ENCODE measurements at places on chromosomes 3 and 15.

DNA sequence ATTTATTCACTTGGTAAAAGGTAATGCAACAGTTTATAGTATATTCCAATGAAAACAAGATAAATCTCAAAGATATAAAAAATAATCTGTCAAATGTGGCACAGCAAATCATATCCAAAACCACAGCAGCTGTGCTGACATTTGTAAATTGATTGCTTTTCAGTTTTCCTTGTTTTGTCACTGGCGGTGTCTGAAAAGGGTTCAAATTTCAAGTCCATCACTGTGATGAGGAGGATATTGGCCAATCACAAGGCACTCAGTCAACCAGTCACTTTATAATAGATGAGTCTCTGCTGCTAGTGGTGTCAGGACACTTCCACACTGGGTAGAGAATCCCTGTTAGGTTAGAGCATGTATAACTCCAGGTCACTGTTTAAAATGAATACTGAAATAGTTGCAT, 154.8 kb downstream of the SLC9A9 start:
- DNase-seq, result no peak

DNA sequence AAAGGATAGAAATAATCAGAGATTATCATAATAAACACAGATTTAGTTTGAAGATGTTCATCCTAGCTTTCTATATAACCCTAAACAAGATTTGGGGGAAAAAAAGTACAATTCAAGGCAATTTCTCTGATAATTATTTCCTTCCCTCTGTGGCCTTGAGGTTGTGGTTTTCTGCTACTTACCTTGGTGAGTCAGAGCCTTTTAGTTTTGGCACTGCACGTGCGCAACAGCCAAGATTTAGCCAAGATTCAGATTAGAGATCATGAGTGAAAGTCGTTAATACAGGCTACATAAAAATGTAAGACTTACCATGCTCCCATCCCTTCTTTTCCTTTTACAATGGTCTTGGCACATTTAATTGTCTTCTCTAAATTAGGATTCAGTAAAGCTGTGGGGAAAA, 6.7 kb downstream of the LYZL4 start:
- no peak for DNase-seq

- DNase-seq, result no peak
Measured at GRCh38 chr3:48518069-48518468, 14.1 kb upstream of the SHISA5 start.

DNA sequence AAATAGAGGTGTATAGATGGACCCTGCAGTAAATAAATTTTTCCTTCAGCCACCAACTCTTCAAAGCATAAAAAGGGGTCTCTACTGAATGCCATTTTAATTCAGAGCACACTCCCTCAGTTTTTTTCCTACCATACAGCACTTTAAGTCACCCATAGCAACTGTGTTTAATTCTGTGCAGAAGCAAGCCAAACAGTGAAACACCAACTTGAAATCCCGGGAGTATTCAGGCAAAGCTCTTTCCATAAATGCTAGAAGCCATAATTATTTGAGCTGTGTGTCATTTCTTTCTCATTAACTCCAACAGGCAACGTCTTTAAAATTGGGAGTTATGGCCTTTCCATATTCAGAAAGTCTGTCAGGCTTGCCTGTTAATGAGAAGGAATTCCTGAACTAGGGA, 562.1 kb downstream of the GRM7 start:
- DNase-seq, result no peak

DNA sequence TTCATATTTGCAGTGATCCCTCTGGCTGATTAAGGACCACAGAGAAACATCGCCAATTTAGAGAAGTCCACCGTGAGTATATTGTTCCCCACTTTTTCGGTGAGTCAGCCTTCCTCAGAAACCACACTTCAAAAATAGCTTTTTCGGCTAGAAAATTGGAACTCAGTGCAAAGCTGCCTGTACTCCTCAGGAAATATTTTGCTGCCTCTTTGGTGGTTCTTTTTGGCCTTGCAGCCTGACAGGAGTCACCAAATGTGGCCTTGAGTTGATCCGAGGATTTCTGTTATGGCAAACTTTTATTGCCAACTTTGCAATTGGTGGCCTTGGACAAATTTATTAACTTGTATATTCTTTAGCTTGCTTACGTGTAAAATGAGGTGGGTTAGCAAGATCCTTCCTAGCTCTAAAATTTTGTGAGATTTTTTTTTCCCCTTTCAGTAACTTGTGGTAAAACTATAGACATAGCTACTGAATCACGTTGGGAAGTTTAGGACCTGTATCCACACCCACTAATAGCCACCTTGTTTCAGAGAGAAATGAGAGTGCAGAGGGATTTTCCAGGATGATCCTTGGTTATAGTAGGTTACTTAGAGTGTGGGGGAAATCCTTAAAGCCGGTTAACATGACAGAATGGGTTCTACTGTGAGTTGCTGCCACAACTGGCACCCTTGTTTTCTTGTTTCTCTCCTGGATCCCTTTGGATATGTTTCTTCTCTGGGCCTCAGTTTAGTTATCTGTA, 9.9 kb downstream of the ARL6IP5 start:
- no peak for DNase-seq

GRCh38 chr3:137852391-137852830, 88.3 kb downstream of the SOX14 start:
- no peak for DNase-seq

DNA sequence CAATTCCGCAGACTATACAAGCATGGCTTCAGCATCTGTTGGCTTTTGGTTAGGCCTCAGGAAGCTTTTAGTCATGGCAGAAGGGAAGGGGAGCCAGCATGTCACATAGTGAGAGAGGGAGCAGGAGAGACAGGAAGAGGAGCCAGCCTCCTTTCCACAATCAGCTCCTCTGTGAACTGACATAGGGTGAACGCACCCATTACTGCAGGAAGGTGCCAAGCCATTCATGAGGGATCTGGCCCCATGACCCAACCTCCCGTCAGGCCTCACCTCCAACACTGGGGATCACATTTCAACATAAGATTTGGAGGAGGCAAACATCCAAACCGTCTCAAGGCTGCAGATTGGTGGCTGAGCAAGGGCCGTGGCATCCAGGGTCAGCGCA, 106.3 kb downstream of the LRRK1 start:
- no peak for DNase-seq

- DNase-seq, result no peak
Measured at GRCh38 chr15:39364721-39365120, 216.2 kb upstream of the THBS1 start.

DNA sequence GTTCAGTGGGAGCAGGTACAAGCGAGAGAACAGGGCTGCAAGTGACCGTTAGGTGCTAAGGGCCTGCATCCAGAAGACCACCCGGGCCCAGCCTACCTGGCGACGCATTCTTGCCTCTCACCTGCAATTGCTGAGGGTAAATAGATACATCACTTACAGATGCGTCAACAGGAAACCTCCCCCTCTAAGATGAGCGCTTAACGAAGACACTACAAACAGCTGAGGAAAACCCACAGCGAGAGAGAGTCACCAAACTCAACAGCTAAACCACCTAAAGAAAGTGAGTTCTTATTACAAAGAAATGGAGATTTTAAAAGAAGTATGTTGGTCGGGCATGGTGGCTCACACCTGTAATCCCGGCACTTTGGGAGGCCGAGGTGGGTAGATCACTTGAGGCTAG, 157.9 kb downstream of the CHSY1 start:
- no peak for DNase-seq

GRCh38 chr3:14425581-14426304, 23.3 kb downstream of the SLC6A6 start:
- DNase-seq, result no peak

GRCh38 chr3:48437812-48438211, 2.1 kb downstream of the CCDC51 start:
- DNase-seq, result no peak

DNA sequence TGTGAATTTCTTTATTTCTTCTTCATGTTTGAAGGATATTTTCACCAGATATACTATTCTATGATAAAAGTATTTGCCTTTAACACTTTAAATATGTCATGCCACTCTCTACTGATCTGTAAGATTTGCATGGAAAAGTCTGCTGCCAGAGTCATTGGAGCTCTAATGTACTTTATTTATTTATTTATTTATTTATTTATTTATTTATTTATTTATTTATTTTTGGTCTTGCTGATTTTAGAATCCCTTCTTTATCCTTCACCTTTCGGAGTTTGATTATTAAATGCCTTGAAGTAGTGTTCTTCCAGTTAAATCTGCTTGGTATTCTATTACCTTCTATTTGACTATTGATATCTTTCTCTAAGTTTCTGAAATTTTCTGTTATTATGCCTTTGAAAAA, 1669.6 kb downstream of the OTOL1 start:
- no peak for DNase-seq

DNA sequence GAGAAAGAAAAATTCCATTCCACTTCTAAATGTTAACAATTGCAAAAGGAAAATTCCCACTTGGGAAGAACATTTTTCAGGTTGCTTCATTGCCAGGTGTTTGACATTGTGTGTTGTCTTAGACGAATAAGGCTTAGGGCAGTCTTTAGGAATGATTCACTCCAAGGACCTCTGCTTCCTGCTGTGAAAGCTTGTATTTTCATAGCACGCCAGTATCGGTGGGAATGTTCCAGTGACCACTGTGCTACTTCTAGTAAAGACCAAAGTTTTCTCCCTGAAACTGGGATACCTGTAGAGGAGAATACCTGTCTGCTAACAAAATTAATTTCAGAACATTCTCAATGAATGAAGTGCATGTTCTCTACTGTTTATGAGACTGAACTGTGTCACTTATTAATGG, 64.1 kb downstream of the CDIN1 start:
- DNase-seq, result no peak

DNA sequence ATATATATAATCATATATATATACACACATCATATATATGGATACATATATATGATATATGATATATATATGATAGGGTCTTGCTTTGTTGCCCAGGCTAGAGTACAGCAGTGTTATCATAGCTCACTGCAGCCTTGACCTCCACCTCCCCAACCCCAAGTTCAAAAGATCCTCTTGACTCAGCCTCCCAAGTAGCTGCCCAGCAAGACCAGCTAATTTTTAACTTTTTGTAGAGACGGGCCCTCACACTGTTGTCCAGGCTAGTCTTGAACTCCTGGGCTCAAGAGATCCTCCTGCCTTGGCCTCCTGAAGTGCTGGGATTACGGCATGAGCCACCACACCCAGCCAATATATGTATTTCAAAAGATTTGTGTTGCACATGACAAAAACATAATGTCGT, 83.0 kb downstream of the TBL1XR1 start:
- DNase-seq, result no peak

GRCh38 chr3:2810723-2811122, 299.5 kb downstream of the IL5RA start:
- no peak for DNase-seq

GRCh38 chr3:102156426-102156825, 278.4 kb upstream of the ZPLD1 start:
- DNase-seq, result no peak

GRCh38 chr3:30908456-30909037, 14.1 kb upstream of the GADL1 start:
- DNase-seq, result no peak

DNA sequence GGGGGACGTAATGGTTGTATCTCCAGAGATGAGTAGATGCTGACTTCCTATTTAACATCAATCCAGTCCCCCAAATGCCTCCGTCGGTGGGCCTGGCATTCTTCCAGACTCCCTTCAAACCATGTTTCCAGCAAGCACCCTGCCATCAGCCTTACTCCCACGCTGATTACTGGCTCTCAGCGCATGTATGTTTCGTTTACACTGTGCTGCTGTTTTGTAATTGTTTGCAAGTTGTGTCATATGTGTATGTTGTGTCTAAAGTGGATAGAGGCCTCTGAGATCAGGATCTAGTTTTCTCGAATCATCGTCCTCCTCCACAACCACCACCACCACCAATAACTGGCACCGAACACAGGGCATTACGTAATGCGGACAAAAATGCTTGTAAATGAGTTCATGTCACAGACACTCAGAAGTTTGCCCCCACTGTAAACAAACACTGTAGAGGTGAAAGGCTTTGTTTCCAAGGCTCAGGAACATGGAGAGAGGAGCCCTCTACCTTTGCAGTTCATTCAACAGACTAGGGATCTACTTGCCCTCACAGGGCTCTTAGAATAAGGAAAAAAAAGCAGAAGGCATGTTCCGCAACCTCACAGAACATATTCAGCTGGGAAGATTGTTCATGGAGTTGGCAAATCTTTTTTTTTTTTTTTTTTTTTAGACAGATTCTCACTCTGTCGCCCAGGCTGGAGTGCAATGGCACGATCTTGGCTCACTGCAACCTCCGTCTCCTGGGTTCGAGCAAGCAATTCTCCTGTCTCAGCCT, 46.1 kb upstream of the SEMA4B start:
- DNase-seq, result no peak

DNA sequence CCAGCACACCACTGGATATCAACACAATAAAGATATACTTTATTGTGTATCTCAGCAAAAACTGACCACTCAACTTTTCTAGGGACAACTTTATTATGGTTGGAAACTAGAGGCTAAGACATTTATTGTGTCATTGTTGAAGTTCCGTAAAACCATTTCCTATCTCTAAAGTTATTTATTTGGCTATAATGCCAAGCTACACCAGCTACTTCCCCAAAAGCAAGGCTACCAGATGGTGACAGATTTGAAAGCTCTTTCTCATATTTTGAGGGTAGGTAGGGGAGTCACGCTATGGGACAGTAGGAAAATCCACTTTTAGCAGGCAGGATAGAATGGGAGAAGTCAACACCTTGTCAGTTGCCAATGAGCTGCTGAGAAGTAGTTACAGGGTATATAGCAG, 834.6 kb upstream of the CFAP20DC start:
- DNase-seq, result no peak

DNA sequence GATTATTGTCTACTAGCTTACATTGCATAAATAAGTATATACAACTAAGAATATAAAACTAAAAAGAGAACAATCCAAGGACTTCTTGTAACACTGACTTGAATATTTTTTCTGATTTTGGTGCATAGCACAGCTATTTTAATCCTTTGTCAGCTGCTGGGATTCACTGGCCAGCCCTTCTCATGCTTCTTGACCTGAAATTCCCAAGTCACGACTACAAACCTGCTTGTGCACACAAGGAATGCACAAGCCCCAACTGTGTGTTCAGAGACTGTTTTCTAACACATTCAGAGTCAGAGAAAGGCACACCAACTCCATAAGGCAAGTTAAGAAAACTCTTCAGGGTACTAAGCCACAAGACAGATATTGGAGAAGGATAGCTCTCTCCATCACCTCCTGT, 80.9 kb downstream of the TNIK start:
- DNase-seq, result no peak
